ENCODE measurements at places on chromosomes 13 and 19.

DNA sequence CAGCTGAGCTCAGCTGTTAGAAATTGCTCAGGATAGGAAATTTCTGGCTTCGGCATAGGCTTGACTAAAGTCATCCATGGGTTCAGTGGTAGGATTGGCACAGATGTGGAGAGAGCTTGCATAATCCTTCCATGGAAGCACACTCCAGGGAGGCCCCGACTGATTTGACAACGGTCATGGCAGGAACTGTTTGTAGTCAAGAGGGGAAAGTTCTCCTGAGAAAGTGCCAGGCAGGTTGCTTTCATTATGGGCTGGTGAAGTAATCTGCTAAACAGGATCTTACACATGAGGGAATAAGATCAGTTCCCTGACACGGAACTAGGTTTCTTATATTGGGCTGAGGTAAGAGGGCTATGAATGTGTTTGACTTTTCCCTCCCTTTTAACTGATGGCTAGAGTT is 120.1 kb downstream of the RGCC start:
- no peak for DNase-seq

DNA sequence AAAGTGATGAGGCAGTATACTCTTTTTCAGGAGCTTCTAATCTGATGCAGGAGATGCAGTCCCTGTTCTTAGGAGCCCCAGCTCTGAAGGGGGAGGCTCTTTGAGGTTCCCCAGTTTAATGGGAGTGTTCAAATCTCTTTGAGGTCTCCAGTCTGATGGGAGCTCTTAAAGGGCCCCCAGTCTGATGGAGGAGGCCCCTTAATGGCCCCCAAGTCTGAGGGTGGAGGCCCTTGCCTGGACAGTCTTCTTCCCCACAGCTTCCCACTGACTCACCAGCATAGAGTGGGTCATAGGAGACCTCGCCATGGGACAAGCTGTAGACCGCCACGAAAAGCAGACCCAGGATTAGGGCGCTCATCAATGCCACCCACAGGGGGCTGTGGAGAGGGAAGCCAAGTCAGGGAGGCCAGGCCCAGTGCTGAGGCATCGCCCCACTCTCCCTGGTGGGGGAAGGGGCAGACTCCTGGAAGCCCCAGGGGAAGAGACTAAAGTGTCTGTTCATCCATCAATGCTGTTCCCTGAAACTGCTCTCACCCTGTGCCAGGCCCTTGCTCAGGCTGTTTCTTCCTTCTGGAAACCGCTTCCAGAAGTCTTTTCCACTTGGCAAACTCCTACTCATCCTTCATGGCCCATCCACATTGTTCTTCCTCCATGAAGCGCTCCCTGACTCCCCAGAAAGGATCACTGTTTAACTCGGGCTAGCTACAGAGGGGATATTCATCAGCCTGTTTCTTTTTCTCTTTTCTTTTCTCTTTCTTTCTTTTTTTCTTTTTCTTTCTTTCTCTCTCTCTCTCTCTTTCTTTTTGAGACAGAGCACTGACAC is 2.1 kb downstream of the TM6SF2 start:
- no peak for DNase-seq

DNA sequence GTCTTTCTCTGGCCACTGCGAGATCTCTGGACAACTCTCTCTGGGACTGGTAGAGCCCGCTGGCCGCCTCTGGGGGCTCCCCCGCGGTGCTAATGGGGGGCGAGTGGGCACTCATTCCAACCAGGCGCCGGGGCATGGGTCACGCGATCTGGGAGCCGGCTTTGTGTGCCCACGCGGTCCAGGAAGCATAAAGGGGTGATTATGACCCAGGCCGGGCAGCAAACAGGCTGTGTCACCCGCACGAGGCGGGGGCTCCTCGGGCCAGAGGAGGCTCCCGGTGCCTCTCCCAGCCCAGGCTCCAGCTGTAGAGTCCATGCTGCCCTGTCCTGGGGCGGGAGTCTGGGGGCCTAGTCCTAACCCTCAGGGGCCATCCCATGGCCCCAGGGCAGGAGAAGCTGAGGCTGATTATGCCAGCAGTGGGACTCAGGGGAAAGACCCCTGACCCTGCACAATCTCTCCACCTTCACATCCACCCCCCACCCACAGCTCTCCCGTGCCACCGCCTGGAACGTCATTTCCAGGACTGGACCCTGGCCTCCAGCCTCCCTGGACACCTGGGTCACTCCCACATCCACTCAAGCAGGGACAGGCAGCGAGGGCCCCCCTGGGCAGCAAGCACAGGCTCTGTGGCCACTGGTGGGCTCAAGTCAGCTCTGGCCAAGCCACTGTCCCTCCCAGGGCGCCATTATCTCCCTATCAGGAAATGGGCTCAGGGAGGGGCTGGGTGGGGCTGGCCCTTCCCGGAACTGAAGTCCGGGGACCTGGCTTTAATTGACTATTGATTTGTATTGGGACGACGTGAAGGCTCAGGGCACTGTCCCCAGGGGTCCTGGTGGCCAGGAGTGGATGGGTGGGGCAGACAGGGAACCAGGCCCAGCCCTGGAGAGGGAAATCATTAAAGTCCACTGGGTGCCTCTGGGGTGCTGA is 50.0 kb downstream of the PTPRS start:
- DNase-seq, result no peak

DNA sequence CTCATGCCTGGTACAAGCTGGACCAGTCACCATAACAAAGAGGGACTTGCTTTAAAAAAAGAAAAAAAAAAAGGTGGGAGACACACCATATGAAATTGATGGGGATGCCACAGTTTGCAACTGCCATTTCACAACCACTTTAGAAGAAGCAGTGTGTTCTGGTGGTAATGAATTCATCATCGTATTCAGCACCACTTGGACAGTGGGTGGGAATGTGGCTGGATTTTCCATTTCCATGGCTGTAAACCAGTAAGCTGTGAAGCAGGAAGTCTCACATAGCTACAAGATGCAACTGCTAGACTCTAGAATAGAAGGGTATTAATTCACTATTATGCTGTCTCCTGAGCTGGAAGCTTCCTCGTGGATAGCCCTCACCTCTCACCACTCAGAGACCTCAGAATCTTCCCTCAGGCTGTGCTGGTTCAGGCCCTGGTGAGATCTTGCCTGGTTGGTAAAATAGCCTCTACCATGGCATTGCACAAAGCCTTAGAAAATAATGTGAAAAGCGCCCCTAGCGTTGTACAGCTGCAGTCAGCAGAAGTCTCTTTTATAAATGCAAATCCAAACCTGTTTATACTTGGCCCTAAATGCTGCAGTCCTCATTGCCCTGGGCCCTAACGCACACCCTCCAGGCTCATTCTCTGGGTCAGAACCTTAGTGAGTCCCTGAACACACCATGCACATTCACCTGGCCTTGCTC is 150.7 kb downstream of the KCTD15 start:
- DNase-seq, result no peak

- DNase-seq, result no peak
These were observed 32.5 kb downstream of the MARK4 start for GRCh38 chr19:45283443-45284033.

GRCh38 chr13:51801631-51802099 is 2.3 kb downstream of the DHRS12 start:
- DNase-seq, result no peak

- DNase-seq, result no peak
These were observed 155.8 kb downstream of the TEX29 start for GRCh38 chr13:111476197-111476596.

DNA sequence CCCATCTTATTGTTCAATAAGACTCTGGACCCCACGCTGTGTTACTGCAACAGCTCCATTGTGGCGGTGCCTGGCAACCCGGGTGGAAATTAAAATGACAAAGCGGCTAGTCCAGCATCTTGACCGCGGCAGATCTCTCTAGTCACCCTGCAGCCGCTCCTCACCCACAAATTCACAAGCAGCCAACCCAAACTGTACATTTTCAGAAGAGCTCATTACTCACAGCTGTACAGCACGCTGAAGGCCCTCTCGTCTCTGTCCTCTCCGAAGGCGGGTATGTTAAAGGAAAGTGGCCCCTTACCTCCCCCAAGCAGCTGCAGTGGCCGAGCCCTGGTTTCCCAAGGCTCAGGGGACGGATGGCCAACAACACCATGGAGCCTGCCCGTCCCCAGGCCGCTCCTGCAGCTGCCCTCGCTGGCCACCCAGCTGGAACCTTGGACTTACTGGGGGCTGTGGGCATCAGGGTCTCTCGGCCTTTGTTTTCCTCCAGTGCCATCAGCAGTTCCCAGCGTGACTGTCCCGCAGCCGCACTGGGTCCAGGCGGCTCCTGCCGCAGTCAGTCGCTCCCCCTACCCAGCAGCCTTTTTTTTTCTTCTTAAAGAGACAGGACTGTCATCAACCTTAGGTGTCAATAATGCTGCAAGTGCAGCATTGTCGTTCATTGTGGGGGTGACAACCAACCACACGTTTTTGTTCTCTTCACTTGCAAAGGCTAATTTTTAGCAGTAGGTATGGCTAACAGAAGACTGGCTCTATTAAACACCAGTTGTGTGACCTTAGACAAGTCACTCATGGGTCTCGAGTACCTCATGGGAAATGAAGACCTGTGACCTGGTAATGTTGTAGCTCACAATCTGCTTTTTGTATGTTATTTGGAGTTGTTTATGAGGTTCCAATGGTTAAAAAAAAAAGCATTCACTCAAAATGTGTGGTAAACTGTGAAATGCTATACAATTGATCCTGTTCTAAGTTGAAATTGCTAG is at the start of gene SACS:
Gene SACS (minus strand): TSS at position 532 of the 983 bp plus-strand sequence. CDS start 22,463 bp downstream, outside the sequence.
- DNase-seq, result no peak

DNA sequence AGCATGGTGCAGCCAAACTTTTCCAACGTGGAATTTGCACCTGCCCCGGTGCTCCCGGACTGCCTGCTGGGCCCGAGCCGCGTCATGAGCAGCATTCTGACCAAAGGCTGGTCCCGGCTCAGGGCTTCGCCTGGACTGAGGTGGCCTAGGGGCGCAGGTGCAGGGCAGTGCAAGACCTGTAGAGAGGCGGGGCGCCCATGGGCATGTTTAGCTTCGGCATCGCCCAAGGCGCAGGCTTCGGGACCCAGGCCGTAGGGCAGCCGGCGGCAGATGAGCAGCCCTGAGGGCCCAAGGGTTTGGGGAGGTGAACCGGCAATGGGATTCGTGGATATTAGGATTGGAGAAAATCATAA is 23.8 kb downstream of the LRFN3 start:
- no peak for DNase-seq

DNA sequence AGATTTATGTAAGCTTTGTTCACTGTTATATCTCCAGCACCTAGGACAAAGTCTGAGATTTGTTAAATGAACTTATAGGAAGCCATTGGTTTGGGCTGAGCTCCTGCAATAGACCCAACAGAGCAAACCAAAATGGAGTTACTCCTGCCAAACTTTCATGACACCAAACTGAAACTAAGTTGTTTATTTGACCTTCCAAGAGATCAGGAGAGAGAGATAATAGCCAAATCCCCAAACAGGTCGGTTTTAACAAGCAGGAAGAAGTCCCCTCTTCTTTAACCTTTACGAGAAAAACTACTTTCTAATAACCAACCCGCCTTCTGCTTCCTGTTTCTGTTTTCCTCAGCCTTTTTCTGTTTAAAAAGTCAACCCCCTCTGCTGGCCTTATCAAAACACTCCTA is 54.9 kb upstream of the ATP12A start:
- DNase-seq, result no peak

GRCh38 chr13:92530364-92530763 is 696.2 kb upstream of the GPC6 start:
- no peak for DNase-seq

- no peak for DNase-seq
These were observed 1.1 kb downstream of the ARHGAP35 start for GRCh38 chr19:46861691-46862502.

DNA sequence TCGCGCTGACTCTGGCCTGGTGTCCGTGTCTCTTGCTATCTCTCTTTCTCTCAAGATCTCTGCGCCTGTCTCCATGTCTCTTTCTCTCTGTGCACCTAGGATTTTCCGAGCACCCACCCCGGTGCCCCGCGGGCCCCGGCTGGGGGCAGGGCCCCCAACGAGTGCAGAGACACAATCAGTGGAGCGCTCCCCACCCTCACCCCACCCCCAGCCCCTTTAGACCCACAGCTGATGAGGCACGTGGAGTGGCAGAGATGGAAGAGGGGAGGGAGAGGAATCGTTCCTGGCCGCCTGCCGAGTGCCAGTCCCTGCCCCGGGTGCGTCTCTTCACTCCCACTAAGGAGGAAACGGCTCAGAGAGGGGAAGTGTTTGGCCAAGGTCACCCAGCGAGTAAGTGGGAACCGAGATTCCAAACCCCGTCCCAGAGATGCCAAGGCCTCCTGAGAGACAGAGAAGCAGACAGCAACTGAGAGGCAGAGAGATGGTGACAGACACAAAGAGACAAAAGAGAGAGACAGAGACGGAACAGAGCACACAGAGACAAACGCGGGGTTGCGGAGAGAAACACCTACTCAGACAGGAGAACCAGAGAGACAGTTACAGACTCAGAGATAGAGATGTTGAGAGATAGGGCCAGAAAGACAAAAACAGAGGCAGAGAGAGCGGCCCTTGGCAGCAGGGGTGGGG is 626 bp upstream of the BCL3 start:
- no peak for DNase-seq

- DNase-seq, result no peak
These were observed 9.1 kb downstream of the TMEM150B start for GRCh38 chr19:55315956-55316525.

DNA sequence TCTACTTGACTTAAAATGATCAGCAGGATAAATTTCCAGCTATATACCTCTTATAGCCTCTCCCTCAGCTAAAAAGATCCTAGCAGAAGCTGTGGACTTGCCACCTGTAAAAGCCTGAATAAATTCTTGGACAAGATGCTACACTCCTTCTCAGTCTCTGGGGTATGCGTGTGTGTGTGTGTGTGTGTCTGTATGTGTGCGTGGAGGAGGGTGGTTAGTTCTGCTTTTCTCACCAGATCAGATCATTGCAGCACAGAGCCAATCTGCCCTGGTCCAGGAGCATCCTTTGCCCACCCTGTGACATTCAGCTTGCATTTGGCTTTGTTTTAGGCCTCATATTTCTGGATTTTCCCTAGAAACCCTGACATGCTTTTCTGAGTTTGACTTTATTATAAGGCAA is 438.3 kb downstream of the RFC3 start:
- DNase-seq, result no peak

- no peak for DNase-seq
These were observed 59.1 kb upstream of the CEACAM8 start for GRCh38 chr19:42653841-42654240.

- no peak for DNase-seq
These were observed 64.6 kb downstream of the GGACT start for GRCh38 chr13:100523981-100524386.

DNA sequence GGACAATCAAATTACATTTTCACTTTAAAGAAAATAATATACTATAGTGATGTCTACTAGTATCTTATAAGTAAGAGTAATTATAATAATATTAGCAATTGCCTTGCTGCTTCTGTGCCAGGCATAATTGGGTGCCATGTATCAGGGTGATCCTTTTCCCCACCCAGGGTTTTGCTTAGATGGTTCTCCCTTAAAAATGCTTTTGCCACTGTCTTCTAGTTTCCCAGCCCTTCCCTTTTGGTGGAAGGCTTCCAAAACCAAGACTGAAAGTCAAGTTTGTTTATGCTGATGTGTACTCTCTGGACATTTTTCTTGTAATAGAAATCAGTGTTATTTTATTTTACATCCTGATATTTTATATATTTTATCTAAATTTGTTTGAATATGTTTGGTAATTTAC is 77.8 kb downstream of the ITGBL1 start:
- DNase-seq, result no peak

GRCh38 chr19:19026299-19026971 is 6.9 kb downstream of the SUGP2 start:
- no peak for DNase-seq

GRCh38 chr19:56377105-56377924 is 16.0 kb downstream of the ZNF582 start:
- DNase-seq, result no peak

All from NK-92 treated with Interleukin-12 subunit alpha and Interleukin-12 subunit beta, amount 100 ng/mL, for 24 hours (cell line).